ENCODE measurements at places on chromosomes 3 and 15. TPM values are rescaled to one million over a fixed set of nuclear protein-coding genes. Genes with fewer than 3 reads are reported as not detected.

- no peak for DNase-seq
Observed at GRCh38 chr15:73851689-73852088, 21.7 kb upstream of the TBC1D21 start.

GRCh38 chr15:82763361-82764116 lies 42.3 kb downstream of the FSD2 start:
- no peak for DNase-seq

Gene ARGFX
- polyA plus RNA-seq, result not detected

GRCh38 chr3:185401319-185401955 lies 38.5 kb downstream of the MAP3K13 start:
- DNase-seq, result no peak

DNA sequence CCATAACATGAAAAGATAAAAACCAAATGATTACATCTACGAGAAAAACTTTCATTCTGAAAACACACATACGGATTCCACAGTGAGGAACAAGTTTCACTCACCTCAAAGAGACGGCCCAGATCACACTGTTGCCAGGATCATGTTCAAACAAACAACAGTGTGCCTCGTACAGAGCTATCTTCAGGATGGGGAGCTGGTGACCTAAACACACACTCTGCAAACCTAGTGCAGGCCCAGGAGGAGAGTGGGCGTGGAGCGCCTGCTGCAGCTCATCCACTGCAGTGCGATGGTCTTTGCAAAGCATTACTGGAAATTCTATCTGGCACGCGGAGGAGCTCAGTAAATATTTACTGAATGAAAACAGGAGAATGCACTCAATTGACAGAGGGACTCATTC lies 38.5 kb downstream of the TAMM41 start:
- no peak for DNase-seq

Gene ANKUB1
- polyA plus RNA-seq, result not detected

DNA sequence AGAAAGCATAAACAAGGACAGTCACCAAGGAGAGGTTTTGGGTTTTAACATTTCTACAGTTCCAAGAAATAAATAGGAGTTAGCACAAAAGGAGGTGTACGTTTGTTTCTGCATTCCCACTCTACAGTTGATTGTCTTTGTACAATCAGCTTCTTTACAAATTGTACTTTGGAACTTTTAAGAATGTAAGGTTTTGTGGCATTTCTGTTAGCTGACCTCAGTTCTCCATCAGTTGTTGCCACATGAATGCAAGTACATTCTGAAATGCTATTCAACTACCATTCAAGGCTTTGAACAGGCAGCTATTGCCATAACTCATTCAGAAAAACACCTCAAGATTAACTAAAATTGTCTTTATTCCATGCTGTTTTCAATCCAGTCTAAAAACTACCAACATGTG lies 253.2 kb upstream of the UBE2E1 start:
- no peak for DNase-seq

GRCh38 chr15:92323525-92323924 lies 70.2 kb upstream of the ST8SIA2 start:
- DNase-seq, result no peak

- DNase-seq, result no peak
Observed at GRCh38 chr3:146543461-146544001, 876 bp downstream of the PLSCR1 start.

Gene COL6A5
- not detected for polyA plus RNA-seq

All from spleen (tissue), 13 donors.